ENCODE measurements at places on chromosomes 12 and 14.
A peak's percentile ranks its signal among the peaks of the same experiment; 100 is the strongest.

DNA sequence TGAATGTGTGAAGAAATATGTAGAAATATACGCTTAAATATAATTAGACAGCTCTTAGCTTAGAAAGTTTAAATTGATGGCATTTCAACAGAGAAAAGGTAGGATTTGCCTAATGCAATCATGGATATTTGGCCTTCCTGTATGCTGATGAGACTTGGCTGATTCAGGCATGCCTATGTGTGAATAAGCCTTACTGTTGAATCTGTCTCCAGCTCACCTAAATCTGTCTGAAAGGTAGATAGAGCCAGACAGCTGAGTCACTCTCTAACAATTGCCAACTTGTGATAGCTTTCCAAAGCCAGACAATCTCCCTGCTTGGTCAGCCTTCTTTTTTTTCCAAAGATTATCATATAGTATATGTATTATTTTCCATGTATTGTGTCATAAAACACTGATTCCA, 92.8 kb upstream of the FLRT2 start:
- DNase-seq: peak; percentile 23

DNA sequence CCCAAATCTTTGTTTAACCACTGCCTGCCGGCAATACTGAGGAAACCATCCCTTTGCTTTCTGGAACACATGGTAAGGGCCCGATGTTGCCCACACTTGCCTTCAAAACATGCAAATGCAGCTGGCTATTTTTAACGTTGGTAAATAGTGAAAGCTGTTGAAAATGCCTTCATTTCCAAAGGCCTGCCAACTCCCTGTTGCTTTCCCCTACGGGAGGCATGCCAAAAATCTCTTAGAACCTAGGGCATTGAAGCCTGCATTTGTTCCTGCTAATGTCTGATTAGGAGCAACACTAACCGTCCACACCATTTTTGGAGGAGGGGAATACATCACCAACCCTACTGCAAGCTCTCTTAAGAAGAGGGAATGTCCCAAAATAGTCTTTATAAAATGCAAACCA, 152.6 kb upstream of the NOS1 start:
- DNase-seq: no peak

DNA sequence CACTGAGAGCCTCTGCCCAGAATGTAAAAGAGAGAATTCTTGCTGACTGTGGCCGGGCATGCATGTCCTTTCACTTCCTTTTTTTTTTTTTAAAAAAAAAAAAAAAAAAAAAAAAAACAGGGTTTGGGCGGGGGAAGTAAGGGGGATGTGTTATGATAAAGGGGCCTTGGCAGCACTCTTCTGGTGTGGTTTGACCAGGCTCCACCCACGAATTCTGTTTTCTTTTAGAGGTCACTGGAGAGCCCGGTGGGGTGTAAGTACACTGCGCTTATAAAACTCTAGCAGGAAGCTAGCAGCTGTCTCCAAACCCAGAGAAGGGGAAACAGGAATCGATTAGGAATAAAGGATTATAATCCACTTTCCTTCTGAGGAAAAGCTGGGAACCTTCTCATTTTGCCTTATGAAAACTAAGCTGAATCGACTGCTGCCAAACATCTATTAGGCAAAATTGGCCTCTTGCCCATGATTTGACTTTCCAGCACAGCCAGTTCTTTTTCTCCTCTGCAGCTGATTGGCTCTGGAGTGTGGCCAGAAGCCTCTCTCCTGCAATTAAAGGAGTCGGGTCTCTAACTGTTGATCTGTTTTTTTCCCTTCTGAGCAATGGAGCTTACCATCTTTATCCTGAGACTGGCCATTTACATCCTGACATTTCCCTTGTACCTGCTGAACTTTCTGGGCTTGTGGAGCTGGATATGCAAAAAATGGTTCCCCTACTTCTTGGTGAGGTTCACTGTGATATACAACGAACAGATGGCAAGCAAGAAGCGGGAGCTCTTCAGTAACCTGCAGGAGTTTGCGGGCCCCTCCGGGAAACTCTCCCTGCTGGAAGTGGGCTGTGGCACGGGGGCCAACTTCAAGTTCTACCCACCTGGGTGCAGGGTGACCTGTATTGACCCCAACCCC, 27.7 kb upstream of the HIGD1C start:
- peak; percentile 66 for DNase-seq

GRCh38 chr14:77647853-77648252, 31.4 kb upstream of the SPTLC2 start:
- DNase-seq: no peak

GRCh38 chr12:52925717-52926595, 21.1 kb upstream of the KRT8 start:
- peak; percentile 99 for DNase-seq

Data from DMS53 (cell line).